Aorta (tissue), 5 donors: ENCODE measurements at places on chromosomes 2 and 18.

DNA sequence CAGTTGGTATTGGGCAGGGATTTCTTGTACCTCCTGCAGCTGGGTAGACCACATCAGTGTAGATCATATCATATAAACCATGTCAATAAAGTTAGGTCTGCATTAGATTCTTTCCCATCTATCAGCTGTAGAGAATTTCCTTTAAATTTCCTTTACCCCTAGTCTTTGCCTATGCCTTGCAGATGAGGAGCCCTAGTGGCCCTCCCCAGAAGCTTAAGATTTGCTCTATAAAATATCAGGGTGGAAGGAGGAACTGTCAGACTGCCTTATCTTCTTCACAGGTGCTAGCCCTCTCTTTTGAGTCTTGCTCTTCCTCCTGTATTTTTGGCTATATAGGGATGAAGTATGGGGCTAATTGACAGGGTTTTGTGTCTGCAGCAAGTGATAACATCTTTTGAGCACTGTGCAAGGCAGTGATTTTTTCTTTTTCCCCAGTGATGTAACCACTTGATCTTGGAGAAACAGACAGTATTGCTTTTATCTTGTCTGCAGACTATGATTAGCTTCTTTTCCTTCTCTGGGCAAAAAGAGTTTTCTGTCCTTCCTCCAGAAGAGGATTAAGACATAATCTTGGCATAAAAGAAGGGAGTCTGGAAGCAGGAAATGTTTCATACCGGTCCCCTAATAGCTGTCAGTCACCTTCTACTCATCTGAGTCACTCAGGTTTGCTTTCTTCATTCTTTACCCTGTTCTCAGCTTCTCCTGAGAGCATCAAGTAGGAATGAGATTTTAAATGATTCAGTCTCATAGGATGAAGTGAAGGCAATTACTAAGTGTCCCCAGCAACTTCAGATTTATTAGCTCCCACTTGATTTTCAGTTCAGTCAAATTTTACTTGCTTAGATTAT lies 286.4 kb downstream of the CDH19 start:
- DNase-seq: no peak

GRCh38 chr2:226048611-226049010 lies 649.1 kb downstream of the NYAP2 start:
- no peak for DNase-seq

DNA sequence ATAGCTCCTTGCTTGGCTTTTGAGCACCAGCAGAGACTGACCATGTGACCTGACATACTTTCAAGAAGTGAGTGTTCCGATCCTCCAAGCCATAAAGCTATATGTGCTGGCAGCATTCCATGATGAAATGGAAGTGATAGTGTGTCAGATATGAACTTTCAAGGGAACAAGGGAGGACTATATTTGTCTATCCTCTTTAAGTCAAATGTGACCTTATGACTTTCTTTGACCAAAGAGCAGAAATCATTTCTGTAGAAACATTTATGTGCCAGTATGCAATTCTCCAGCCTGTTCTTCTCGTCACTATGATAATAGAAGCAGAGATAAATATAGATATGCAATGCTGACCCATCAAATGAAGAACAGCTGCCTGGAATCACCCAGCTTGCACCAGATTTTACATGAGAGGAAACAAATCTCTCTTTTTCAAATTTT lies 14.4 kb downstream of the HYCC2 start:
- no peak for DNase-seq

DNA sequence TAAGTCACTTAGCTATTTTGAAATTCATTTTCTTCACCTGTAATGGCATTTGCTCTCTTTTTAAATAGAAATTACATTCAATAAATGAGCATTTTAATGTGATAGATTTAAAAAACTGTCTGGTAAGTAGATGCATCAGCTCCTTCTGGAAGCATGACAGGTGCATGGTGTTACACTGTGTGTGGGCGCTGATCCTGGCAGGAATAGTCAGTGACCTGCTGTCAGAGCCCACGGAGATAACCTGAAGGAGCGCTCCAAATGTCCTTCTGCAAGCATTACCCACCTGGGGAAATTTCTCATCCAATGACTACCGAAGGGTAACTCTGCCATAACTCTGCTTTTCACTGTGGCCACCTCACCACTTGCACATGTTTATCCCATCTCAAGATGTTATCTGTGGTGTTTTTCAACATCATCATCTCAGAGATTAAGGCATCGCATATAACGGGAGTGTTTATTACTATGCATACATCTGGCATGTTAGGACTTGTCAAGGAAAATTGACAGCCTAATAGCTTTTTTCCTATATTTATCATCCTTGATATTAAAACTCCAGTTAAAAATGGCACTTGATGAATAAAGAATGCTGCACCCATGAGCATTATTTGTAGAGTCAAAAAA lies 637.3 kb downstream of the ERBB4 start:
- DNase-seq: no peak

GRCh38 chr2:24336811-24337210 lies 23.5 kb downstream of the ITSN2 start:
- DNase-seq: no peak

DNA sequence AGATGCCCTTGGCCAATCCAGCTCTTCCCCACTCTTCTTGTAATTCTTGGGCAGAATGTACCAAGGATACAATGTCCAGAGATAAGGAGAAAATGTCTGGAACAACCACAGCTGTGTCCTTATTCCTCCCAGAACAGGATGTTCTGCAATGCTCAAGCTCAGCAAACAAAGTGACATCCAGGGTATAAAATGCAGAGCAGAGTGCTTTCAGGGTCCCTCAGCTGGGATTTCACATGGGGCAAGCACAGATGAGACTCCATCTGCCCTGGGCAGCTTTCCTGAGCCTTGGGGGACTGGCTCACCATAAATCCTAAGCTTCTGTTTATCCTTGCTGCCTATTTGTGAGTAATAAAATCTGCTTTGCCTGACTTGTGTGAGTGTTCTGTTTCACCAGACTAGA lies 127.4 kb downstream of the VAPA start:
- DNase-seq: no peak

DNA sequence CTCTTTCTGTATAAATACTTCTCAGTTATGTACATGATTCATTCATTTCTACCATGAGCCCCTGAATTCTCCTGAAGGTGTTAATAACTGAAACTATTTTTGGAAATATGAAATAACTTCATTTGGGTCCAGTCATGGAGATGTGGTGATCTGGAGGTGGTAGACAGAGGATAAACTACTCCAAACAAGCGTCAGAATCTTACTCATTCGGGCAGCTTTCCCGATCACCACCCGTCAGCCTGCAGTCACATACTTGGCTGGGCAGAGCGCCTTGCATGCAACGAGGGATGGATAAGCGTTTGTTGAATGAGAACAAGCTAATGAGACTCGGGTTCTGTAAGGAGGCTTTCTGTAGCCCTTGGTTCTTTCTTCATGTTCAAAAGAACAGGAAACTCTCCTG lies 222.7 kb downstream of the CD226 start:
- no peak for DNase-seq

GRCh38 chr18:79400591-79401381 lies 5.1 kb downstream of the NFATC1 start:
- peak; percentile 77 for DNase-seq

GRCh38 chr2:168047091-168047690 lies 200.2 kb downstream of the STK39 start:
- no peak for DNase-seq

DNA sequence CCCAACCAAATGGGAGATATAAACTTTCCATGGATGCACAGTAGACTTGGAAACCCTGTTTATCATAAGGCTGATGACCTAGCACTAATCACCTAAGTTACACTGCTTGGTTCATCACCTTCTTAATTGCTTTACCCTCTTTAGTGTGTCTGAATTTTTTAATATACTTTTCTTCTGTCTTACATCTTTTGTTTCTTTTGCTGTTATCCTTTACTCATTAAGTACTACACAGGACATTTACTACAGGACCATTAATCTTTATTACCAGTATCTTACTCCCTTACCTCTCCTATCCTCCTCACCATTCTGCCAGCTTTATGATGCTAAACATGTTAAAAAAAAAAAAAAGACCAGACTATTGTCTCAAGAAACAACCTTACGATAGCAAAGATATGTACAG lies 333.6 kb downstream of the KIAA1328 start:
- no peak for DNase-seq

- no peak for DNase-seq
Measured at GRCh38 chr18:13546638-13547037, 179.7 kb downstream of the FAM210A start.

DNA sequence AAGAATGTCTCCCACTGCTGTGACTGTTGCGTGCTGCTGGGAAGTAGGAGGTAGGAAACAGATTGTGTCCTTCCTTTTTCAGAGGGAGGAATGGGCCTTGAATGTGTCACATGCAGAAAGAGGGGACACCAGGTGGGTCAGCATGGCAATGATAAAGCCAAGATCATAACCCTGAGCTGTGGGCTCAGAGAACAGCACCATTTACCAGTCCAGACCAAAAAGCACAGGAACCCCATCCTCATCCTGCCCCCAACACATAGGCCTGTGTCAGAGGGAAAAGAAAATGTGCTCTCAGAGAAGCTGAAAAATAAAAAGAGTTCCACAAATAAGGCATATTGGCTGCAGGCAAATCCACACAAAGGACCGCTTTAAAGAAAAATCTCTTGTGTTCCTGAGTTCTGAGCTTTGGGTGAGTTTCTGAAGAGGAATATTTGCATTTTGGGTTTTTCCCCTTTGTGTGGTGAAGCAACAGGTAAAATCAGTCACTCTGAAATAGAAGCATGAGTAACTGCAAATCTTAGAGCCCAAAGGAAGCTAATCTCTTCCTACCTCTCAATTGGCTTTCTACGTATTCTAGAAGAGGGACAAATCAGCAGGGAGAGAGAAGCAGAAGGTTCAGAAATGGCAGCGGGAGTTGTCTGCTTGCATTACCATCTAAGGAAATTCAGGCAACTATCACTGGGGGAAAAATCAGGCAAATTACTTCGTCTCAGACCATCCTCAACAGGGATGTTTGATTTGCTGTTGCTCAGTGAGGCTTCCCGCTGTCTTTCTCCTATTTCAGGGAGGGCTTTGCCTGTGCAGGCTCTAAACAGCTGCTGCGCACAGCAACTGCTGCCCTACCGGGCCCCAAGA lies 106.8 kb downstream of the BCL11A start:
- DNase-seq: no peak

- no peak for DNase-seq
Measured at GRCh38 chr2:175251425-175252041, 70.0 kb upstream of the ATP5MC3 start.

GRCh38 chr2:233003658-233004555 lies 9.1 kb downstream of the NGEF start:
- DNase-seq: peak; percentile 51

DNA sequence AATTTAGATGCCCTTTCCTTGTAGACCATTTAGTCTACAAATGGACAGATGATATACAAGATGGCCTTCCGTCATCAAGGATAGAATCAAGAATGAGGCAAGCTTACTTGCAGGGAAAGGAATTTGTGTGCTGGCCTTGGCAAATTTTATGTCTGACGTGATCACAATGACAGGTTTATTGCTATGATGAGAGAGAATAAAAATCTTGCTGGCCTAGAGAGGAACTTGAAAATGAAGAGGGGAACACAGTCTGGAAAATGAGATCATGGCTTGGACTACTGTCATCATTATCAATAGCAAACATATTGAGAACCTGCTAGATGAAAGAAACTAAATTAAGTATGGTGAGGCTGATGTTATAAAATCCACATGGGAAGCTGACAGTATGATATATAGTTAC lies 66.0 kb downstream of the CSRNP3 start:
- no peak for DNase-seq

DNA sequence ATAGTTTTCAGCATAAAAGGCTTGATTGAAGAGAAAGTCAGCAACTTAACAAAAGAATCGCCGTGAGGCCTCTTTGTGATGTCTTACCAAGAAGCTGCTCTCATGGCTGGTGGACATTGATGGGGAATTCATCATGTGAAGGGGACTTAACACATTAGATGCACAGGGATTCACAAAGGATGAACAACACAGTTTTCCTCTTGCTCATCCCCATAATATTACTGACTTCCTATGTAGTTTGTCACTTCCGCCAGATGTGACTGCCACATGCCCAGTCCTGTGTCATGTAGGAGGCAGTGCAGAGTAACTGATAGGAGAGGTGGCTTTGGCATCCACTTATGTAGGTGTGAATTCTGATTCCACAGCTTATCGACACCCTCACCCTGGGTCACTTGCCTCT lies 232.6 kb upstream of the LYPD1 start:
- no peak for DNase-seq

- DNase-seq: no peak
Measured at GRCh38 chr18:73235491-73235890, 367.7 kb upstream of the NETO1 start.

GRCh38 chr2:198478361-198478760 lies 674.0 kb downstream of the PLCL1 start:
- no peak for DNase-seq

- no peak for DNase-seq
Measured at GRCh38 chr2:151498178-151498577, 88.5 kb downstream of the RIF1 start.

- DNase-seq: no peak
Measured at GRCh38 chr2:54497763-54498680, 41.9 kb downstream of the SPTBN1 start.

DNA sequence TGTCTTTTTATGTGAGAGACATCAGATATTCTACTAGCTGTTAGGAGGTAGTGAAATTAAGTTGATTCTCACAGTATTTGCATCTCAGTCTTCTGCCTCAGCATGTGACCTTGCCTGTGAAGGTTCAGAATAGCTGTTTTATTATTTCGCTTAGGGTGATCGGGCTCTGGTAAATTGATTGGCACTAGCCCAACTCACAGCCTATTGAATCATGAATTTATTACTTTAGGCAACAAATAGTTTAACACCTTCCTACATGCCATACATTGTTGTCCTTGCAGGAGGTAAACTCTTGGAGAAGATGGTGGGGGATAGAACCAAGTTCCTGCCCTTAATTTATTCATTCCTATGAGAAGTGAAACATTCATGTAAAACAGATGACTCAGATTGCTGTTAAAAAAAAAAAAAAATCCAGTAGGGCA lies 101.9 kb downstream of the GPD2 start:
- DNase-seq: no peak

GRCh38 chr2:20737505-20737904 lies 70.6 kb downstream of the GDF7 start:
- no peak for DNase-seq

GRCh38 chr2:51638811-51639210 lies 606.9 kb upstream of the NRXN1 start:
- no peak for DNase-seq

- DNase-seq: peak; percentile 64
Measured at GRCh38 chr2:26692897-26693849, 651 bp downstream of the KCNK3 start.

GRCh38 chr2:219523031-219523671 lies 8.9 kb downstream of the ASIC4 start:
- no peak for DNase-seq

DNA sequence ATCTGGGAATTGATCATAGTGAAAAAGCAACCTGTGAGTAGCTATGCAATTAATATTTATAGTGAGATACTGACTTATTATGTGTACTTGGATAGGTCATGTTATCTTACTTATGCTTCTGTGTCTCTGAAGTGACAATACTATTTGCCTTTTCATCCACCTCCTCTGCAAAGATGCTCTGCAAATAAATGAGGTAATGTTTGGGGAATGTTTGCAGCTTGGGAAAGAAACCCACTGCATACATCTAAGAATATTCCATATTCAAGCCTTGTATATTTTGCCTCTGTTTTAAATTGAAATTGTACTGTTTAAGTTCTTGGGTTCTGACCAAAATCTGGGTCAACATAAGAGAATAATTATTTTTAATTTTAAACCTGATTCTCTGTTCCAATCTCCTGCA lies 217.4 kb upstream of the DTNA start:
- no peak for DNase-seq

- no peak for DNase-seq
Measured at GRCh38 chr2:82000606-82001005, 1696.1 kb upstream of the LRRTM1 start.

GRCh38 chr18:54938506-54938905 lies 20.8 kb downstream of the CCDC68 start:
- DNase-seq: no peak
